Upper lobe of right lung (tissue), 1 donor: ENCODE measurements at places on chromosomes 13 and 19.
A peak's percentile ranks its signal among the peaks of the same experiment; 100 is the strongest.

DNA sequence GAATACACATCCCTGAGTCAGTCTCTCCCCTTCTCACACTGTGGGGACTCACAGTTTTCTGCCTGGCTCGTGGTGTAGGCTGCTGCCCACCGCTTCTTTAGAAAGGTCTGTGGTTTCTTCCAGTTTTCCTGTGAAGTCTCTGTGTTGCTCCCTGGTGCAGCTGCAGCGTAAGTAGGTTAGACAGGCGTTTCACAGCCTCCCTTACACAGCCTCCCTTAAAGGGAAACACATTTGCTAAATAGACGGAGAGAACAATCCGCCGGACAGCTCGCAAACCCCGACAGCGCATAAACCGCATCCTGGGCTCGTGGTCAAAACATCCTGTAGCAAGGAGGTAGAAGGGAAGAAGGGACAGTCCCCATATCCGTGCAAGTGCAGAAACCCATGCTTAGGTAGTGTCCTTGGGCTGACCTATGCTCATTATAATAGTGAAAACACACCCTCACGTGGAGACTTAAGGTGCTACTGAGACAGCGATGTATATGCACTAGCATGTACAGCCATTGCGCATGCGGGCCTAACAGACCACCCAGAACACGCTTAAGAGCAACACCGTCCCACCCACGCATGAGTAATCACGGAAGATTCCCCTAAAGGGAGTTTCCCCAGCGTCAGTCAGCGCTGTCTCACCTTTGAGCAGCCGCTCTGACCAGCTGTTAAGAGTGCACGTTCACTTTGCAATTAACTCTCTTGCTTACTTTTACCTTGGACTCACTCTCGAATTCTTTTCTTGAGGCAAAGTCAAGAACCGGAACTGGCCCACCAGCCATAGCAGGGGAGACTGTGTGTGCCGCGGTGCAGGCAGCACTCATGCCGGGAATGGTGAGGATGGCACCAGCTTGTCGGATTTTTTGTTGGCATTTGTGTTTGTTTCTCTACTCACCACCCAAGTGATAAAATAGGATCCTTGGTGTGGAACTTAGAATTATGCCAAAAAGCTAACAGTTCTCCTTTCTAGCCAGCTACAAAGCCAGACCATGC, 16.6 kb downstream of the SIGLEC8 start:
- H3K4me3 ChIP-seq: no peak overlapping the region
- DNase-seq: peak; percentile 63
- no peaks in the 10 kb centered on the region for H3K36me3 ChIP-seq
- H3K27me3 ChIP-seq: peaks cover 30% of the 10 kb centered on the region

DNA sequence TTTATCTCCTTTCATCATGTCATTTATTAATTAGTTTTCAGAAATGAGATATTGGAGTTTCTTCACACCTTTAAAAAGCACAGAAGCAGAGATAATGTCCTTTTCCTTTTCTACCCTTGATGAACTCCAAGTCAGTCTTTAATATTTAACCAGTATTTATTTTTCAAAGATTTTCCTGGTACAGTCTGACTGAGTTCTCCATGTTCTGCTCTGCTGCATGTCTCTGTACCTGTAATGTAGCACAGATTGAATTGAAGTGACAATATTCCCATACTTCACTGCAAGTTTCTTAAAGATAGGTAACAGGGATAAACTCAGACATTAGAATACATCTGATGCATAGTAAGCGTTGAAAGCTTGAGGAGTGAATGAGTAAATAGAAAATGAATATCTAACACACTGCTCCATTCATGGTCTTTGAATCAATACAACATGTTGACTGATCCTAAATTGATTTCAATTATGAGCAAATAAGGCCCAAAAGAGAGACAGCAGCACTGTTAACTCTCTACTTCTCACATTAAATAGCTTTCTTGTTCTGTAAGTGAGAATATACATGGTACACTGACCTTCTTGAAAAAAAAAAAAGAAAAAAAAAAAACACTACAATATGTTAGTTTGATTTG, 1323.6 kb upstream of the PRR20A start:
- H3K27me3 ChIP-seq: no peaks in the 10 kb centered on the region
- H3K4me1 ChIP-seq: no peaks in the 10 kb centered on the region
- DNase-seq: no peak
- no peaks in the 10 kb centered on the region for H3K36me3 ChIP-seq
- H3K27ac ChIP-seq: no peak overlapping the region
- H3K4me3 ChIP-seq: no peak overlapping the region

GRCh38 chr19:29323440-29324290, 110.7 kb upstream of the UQCRFS1 start:
- H3K36me3 ChIP-seq: no peaks in the 10 kb centered on the region
- no peak for DNase-seq
- no peaks in the 10 kb centered on the region for H3K4me1 ChIP-seq
- no peak overlapping the region for H3K27ac ChIP-seq

DNA sequence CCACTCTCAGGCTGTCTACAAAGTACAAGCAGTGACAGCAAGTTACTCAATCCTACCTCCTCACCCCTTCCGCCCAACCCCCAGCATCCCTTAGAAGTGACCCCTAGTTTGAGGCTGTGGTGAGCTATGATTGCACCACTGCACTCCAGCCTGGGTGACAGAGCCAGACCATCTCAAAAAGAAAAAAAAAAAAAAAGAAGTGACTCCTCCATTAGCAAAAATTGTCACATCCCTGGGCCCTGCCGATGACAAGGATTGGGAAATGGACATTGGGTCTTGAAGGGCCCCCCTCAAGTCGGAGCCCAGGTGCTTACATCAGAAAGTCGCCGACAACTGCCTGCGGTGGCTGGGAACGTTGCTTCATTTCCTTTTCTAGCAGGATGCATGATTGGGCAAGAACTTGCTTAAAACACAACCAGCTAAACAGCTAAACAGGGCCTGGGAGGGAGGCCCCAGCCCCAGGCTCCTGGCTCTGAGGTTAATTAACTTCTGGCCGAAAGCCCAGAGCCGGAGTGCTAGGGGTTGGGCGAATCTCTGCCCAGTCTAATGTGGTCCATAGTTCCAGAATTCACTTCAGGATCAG, 15.3 kb downstream of the RAB3D start:
- peaks cover 32% of the 10 kb centered on the region for H3K4me1 ChIP-seq
- no peaks in the 10 kb centered on the region for H3K27me3 ChIP-seq
- H3K36me3 ChIP-seq: peaks cover 30% of the 10 kb centered on the region
- H3K27ac ChIP-seq: peak overlapping the region; percentile 75
- H3K4me3 ChIP-seq: no peak overlapping the region

- H3K4me1 ChIP-seq: peaks cover 17% of the 10 kb centered on the region
- H3K27ac ChIP-seq: peak within 1 kb of the TSS; percentile 95
- DNase-seq: no peak
- peak within 1 kb of the TSS; percentile 75 for H3K4me3 ChIP-seq
- H3K27me3 ChIP-seq: no peaks in the 10 kb centered on the region
Observed at GRCh38 chr19:44891016-44891882, at the start of gene TOMM40. Gene TOMM40 (plus strand): TSS chr19:44891254. CDS start chr19:44891416, 162 bp downstream.
